Naive thymus-derived CD8-positive, alpha-beta T cell (primary cell): ENCODE measurements at places on chromosomes 2 and 18. TPM values are rescaled to one million over a fixed set of nuclear protein-coding genes. Genes with fewer than 3 reads are reported as not detected.

UGT1A10 gene
- not detected for total RNA-seq

TCF4 gene
- total RNA-seq: 7.9 TPM

ITGB1BP1 gene
- total RNA-seq: 63.5 TPM

LOXL3 gene
- total RNA-seq: not detected

ASAP2 gene
- total RNA-seq: not detected

TMEM17 gene
- total RNA-seq: not detected

PFN4 gene
- total RNA-seq: not detected

CXCR2 gene
- not detected for total RNA-seq

IGFBP2 gene
- not detected for total RNA-seq
